Hematopoietic multipotent progenitor cell treated with erythropoietin and hydrocortisone succinate and interleukin-3 and kit ligand, for 4 days (in vitro differentiated cells): ENCODE measurements at places on chromosomes 6 and 20.
A peak's percentile ranks its signal among the peaks of the same experiment; 100 is the strongest.

GRCh38 chr20:63344616-63345327 is 16.4 kb downstream of the CHRNA4 start:
- DNase-seq, result no peak

- DNase-seq, result peak; percentile 7
Observed at GRCh38 chr20:15491575-15491974, 1081.7 kb downstream of the KIF16B start.

GRCh38 chr20:64065974-64066343 is 3.0 kb downstream of the TCEA2 start:
- peak; percentile 66 for DNase-seq

DNA sequence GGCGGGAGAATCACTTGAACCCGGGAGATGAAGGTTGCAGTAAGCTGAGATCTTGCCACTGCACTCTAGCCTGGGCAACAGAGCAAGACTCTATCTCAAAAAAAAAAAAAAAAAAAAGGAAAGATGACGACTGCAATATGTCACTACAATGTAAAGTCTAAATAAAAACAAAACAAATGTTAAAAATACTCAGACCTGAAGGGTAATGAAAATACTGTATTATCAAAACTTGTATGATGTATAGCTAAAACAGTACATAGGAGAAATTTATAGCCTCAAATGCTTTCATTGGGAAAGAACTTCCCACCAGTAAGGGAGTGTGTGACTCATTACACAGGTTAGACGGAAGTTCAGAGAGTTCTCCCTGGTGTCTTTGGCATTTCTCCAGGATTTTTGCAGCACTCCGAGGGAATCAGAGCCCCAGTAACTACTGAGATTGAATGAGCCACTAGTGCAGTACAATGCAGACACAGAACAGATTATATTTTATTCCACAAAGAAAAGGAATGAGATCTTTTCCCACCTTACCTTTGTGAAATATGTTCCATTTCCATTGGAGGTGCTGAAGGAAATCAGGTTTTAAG is 12.5 kb upstream of the RALGAPB start:
- peak; percentile 30 for DNase-seq

- no peak for DNase-seq
Observed at GRCh38 chr20:59159091-59159490, 4.5 kb upstream of the ZNF831 start.

DNA sequence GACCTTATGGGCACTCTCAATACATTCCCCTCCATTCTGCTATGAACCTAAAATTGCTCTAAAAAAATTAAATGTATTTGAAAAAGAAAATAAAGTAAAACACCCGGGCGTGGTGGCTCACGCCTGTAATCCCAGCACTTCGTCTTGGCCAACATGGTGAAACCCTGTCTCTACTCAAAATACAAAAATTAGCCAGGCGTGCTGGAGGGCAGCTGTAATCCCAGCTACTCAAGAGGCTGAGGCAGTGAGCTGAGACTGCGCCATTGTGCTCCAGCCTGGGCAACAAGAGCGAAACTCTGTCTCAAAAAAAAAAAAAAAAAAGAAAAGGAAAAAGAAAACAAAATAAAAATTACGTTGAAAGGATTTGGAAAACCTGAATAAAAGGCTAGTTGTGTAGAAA is 60.5 kb downstream of the CD164 start:
- DNase-seq, result no peak

DNA sequence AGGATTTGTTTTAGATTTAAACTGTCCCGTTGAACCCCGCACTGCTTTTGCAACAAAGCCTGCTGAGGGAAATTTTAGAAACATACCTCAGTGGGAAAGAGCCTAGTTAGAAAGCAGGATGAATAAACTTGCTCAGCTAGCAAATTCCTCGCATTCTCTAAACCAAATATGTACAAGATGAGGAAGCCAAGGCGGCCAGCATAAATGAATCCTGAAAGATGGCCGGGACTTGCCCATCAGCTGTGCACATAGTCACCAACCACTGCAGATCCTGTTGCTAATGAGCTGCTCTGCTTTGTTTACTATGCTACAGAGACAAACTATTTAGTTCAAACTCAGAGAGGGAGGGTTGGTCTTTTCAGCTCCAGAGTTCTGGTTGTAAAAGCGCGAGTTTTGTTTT is 49.0 kb downstream of the TMEM170B start:
- DNase-seq, result no peak

DNA sequence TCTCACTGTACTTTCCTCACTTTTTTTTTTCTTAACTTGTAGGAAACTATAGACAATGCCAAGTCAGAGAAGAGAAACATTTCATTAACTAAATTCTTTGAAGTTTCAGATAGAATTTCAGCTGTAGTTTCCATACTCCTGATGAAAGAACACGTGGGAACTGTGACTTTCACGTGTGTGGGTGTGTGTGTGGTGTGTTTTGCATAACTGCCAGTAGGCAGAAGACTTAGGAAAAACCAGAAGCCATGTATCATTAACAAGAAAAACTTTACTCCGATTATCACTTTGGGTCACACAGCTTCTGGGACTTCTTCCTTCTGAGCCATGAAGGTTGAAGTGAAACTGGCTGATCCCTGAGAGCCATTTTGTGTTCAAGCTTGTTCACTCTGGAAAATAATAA is 483.3 kb downstream of the TFAP2B start:
- DNase-seq, result no peak

DNA sequence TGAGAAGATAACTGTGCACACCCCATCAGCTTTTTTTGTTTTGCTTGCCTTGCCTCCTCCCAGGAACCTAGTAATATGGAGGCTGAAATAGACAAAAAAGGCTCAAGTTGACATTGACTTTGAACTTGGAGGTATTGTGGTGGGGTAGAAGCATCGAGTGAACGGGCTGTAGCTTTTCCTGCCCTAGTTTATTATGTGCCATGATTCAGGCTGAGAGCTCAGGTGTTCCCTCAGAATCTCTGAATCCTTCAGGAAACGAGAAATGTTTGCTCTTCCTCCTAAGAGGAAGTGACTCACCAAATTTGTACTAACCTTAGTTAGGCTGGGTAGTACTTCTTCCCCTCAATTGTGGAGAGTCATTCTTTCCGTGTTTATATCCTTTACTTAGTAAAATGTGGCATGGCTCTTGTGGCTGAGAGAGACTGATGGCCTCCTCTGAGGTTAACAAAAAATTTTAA is 98.8 kb downstream of the SASH1 start:
- DNase-seq, result peak; percentile 15

GRCh38 chr6:106612671-106613416 is 16.5 kb downstream of the RTN4IP1 start:
- no peak for DNase-seq

DNA sequence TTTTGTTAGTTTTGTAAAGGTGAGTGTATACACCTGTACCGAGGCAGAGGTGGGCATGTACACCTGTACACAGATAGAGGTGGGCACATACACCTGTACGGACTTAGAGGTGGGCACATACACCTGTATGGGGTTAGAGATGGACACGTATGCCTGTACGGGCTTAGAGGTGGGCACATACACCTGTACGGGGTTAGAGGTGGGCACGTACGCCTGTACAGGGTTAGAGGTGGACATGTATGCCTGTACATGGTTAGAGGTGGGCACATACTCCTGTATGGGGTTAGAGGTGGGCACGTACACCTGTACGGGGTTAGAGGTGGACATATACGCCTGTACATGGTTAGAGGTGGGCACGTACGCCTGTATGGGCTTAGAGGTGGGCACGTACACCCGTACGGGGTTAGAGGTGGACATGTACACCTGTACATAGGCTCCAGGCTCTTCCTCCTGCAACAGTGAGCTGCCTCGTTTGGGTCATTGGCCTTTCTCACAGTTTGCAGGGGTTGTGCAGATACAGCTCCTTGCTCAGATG is 63.7 kb downstream of the PHACTR3 start:
- DNase-seq, result no peak

GRCh38 chr20:13700761-13701160 is 62.0 kb upstream of the TASP1 start:
- no peak for DNase-seq

DNA sequence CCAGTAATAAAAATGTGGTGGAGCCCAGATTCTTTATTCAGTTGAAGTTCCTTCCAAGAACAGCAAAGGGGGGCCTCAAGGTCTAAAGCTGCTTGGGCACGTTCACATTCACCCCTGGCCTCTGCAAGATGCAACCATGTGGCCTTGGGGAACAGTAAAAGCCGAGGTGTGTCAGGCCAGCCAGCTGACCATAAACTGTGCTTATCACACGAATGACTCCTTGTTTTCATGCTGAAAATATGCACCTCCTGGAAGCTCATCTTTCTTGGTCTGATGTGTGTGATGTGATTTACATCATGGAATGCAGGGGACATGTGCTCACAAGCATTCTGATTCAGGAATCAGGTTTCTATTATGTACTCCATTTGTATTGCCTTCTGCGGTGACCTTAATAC is 211.6 kb upstream of the MARCKS start:
- no peak for DNase-seq

DNA sequence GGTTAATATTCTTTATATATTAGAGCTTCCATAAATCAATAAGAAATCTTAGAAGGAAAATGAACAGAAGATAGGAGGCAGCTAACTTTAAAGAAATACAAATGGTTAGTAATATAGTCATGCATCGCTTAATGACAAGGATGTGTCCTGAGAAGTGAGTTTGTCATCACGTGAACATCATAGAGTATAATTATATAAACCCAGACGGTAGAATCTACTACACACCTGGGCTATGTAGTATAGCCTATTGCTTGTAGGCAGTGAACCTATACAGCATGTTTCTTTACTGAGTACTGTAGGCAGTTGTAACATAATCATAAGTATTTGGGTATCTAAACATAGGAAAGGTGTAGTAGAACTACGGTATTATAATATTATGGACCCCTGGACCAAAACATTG is 14.3 kb downstream of the TBPL1 start:
- no peak for DNase-seq

DNA sequence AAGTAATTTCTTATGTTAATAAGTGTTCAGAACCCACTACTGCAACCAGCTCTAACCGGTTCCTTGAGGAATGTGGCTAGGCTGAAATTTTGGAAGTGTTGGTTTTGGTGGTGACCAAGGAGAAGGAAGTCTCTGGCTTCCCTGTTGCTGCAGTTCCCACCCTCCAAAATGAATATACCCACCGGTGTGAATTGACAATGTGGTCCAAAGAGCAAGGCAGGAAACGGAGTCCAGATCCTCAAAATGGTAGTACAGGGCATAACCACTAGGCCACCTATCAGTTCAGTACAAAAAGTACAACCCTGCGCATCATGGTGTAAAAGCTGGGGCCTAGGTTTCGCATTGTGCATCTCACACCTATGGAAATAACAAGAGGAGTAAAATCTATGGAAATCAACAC is 2.8 kb downstream of the ADNP start:
- no peak for DNase-seq

DNA sequence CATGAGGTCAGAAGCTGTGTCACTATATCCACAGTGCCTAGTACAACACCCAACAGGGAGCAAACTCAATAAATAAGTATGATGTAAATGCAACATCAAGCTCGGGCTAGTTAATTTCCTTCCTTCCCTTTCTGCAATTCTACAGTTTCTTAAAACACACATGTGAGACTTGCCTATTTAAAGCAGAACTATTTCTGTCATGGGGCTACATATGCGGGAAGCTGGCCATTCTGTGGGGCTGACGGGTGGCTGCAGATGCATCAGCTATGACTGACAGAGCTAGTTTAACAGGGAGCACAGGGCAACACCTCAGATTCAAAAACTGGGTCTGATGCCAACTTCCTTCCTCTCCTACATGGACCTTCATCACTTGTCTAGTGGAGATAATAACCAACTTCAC is 118.1 kb upstream of the ENPP5 start:
- DNase-seq, result peak; percentile 29

DNA sequence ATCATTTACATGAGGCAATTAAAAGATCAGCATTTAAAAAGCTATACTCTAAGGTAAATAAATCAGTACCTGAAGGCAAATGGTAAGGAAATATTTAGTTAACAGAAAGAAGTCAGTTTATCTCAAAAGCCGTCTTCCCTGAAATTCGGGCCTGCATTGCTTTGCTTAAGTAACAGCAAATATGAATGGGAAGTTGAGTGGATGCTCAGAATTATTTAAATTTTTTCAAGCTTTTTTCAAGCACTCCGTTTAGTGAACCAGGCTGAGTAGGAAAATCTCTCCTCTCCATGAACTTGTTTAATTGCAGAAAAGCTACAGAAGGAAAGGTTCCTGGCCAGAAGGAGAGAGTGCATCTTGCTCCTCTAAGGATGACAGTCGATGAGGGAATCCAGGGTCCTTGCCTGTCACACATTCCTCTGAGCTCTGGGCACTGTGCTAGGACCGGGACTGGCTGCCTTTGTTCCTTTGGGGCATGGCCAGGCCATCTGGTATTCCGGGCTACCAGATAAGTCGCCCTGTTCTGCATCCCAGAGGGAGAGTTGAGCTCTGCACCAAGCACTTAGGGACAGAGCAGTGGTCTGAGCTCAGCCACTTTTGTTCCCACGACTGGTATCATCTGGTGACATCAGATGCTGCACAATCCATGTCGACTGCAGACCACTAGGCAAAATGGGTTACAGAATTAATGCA is 77.6 kb downstream of the RIN2 start:
- DNase-seq, result no peak

GRCh38 chr6:106192824-106193223 is 106.7 kb downstream of the PRDM1 start:
- no peak for DNase-seq

DNA sequence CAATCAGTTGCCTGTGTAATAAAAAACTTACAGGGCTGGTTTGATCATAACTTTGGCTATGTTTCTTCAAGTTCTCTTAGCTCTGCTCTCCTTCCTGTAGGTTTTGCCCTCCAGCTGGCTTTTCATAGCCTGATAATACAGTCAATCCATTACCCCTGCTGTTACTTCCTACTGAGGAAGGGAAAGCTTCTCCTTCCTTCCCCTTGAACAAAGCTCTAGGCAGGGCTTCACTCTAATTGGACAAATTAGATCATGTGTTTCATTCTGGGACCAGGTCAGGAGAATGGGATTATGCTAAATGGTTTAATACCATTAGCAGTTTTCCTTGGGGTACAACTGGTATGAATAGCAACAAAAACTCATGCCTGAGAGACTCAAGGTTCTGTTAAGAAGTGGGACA is 106.8 kb upstream of the MCHR2 start:
- no peak for DNase-seq

DNA sequence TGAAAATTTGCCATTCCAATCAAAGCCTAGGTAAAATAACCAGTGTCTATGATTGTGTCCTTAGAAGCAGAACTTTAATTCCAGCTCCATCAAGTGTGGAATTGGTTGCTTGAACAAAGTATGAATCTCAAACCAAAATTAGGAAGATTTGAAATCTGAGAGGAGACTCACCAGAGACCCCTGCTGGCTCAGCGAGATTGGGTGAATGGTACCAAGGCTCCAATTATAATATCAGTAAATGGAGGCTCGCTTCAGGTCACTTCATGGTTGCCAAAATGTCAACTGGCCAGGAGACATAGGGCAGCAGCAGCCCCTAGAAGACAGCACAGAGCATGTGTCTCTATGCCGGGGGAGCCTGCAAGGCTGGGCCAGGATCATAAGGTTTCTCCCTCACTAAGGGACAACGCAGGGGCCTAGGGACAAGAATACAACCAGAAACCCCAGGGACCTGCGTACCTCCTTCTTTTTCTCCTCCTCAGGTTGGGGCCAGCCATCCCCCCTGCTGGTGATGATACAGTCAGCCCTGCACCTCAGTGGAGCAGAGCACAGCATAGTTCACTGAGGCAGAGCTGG is 14.0 kb downstream of the RBL1 start:
- peak; percentile 36 for DNase-seq
